ENCODE measurements at places on chromosomes 5 and 9. TPM values are rescaled to one million over a fixed set of nuclear protein-coding genes. Genes with fewer than 3 reads are reported as not detected.

Gene PCDH1
- 127 TPM for total RNA-seq

Gene CDK5RAP2
- total RNA-seq: 44.0 TPM

Gene CYLC2
- not detected for total RNA-seq

- no peak for DNase-seq
These were observed 89.5 kb downstream of the CDH10 start for GRCh38 chr5:24555229-24555628.

GRCh38 chr5:43065387-43065947, 25.3 kb upstream of the ANXA2R start:
- DNase-seq: no peak

- DNase-seq: peak; percentile 63
These were observed 59.0 kb downstream of the MAT2B start for GRCh38 chr5:163564321-163564938.

- peak; percentile 62 for DNase-seq
These were observed 694 bp downstream of the RMI1 start for GRCh38 chr9:83981126-83981871.

All from ureter (tissue), 1 donor.